ENCODE measurements at places on chromosomes 6 and 20.

GRCh38 chr6:52500238-52501129 lies 76.4 kb downstream of the TRAM2 start:
- no peak for DNase-seq

- no peak for DNase-seq
These were observed 10.2 kb downstream of the COL10A1 start for GRCh38 chr6:116115781-116116180.

DNA sequence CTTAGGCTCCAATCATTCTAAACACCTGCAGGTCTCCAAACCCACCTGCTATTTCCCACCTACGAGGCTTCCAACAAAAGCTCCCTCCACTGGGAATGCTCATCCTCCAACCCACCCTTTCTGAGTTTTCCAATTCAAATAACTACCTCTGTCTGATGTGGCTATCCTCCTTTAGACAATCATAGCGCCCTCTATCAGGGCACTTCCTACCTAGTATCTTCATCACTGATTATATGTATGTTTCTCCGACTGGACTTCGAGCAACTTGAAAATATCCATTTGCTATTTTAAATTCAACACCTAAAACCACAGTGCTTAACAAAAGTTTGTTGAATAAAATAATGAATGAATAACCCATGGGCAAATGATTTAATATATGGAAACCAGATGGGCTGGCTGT lies 41.3 kb downstream of the MTFR2 start:
- DNase-seq: no peak

DNA sequence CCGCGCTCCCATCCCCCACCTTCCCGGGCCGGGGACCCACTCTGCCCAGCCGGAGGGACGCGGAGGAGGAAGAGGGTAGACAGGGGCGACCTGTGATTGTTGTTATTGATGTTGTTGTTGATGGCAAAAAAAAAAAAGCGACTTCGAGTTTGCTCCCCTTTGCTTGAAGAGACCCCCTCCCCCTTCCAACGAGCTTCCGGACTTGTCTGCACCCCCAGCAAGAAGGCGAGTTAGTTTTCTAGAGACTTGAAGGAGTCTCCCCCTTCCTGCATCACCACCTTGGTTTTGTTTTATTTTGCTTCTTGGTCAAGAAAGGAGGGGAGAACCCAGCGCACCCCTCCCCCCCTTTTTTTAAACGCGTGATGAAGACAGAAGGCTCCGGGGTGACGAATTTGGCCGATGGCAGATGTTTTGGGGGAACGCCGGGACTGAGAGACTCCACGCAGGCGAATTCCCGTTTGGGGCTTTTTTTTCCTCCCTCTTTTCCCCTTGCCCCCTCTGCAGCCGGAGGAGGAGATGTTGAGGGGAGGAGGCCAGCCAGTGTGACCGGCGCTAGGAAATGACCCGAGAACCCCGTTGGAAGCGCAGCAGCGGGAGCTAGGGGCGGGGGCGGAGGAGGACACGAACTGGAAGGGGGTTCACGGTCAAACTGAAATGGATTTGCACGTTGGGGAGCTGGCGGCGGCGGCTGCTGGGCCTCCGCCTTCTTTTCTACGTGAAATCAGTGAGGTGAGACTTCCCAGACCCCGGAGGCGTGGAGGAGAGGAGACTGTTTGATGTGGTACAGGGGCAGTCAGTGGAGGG lies 2.8 kb downstream of the SOX4 start:
- no peak for DNase-seq

DNA sequence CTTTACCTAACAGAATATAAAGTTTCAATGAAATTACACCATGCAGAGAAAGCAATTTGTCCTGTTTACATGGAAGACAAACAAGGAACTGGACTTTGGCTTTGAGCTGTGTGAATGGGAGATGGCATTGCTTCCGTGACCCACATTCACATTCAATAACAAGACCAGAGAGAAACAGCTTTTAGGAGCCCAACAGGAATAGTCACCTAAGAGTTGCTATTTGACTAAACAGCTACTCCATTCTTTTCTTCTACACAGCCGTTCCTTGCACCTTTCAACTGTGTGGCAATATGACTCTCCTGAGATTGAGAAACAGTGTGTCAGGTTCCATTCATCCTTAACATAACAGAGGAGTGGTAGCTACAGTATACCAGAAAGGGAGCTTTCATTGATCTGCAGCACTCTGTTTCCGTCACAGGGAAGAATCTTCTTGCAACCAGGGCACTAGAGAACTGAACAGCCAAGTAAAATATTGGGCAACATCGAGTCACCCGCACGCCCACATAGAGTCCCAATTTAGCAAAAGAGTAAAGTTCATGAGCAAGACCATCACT lies 355.1 kb downstream of the HAO1 start:
- no peak for DNase-seq
